ENCODE measurements at places on chromosomes 2 and 18. TPM values are rescaled to one million over a fixed set of nuclear protein-coding genes. Genes with fewer than 3 reads are reported as not detected.
A peak's percentile ranks its signal among the peaks of the same experiment; 100 is the strongest.

SF3B1 gene
- 309 TPM for total RNA-seq

TMEM37 gene
- 5.2 TPM for total RNA-seq

POTEC gene
- not detected for total RNA-seq

FAM117B gene
- 3.6 TPM for total RNA-seq

ASPRV1 gene
- total RNA-seq = 1.4 TPM

GKN1 gene
- total RNA-seq = 4.7 TPM

C2orf92 gene
- total RNA-seq = 1.8 TPM

TDRD15 gene
- total RNA-seq = not detected

CCBE1 gene
- total RNA-seq = 3.0 TPM

CKAP2L gene
- 0.50 TPM for total RNA-seq

C2orf80 gene
- total RNA-seq = not detected

CABYR gene
- 6.7 TPM for total RNA-seq

DNA sequence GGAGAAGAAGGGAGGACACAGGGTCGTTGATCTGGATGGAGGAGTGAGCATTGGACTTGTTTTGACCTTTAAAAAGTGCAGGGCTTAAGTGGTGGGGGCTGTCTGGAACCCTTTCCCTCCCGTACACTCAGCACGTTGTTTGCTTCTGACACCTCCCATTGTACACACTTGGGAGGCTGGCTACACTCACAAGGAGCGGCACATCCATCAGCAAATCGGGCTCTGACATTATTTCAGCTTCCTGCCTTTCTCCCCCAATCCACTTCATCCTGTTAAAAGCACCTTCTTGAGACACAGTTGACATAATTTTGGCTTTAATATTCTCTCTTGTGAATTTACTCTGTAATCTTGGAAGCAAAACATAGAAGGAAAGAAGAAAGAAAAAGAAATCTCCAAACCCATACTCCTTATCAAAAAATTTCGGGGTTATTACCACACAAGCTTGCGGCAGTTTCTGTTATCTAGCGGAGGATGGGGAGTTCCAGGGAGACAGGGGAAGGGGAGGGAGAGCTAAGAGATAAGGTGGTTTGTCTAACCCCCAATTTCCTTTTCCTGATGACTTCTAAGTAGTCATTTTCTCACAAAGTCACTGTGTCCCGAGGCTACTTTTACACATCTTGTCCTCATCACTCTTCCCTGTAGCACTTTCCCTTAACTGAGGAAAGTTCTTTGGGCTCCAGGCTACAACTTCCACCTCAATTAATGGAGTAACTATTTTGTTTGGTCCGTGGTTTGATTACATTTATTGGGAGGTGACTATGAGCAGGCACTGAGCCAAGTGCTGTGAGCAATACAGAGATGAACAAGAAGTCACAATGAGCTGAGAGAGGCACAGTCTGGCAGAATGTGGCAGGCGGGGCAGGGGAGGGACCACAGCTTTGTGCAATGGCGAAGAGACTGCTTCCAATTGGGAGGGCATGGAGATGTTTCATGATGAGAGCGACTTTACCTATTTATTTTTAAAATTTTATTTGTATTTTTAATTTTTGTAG, 240.1 kb upstream of the MEX3C start:
- ATAC-seq = no peak
- H3K4me3 ChIP-seq = no peak overlapping the region
- no peak overlapping the region for H3K27ac ChIP-seq
- peaks cover 6% of the 10 kb centered on the region for H3K27me3 ChIP-seq
- no peaks in the 10 kb centered on the region for H3K4me1 ChIP-seq

GRCh38 chr2:108560241-108560811, 26.1 kb downstream of the LIMS1 start:
- H3K27ac ChIP-seq = no peak overlapping the region
- H3K36me3 ChIP-seq = no peaks in the 10 kb centered on the region
- no peaks in the 10 kb centered on the region for H3K27me3 ChIP-seq
- H3K4me1 ChIP-seq = peaks cover 81% of the 10 kb centered on the region

DNA sequence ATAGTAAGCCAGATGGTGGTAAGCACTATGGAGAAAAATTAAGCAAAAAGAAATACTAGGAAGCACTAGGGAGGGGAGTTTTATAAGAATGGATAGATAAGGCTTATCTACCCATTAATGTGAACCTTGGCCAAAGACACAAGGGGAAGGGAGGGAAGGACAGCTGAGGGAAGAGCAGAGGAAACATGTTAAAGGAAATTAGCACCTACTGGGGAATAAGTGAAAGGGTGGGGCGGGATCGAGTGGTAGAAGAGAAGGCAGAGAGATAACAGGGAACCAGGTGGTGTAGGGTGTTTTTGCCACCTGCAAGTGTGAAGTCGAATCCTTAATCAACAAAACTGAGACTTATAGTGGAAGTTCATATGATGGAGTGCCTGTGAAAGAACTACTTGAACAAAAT, 1.7 kb downstream of the UNC80 start:
- peaks cover 65% of the 10 kb centered on the region for H3K27me3 ChIP-seq
- H3K4me3 ChIP-seq = no peak overlapping the region
- H3K36me3 ChIP-seq = no peaks in the 10 kb centered on the region
- no peak overlapping the region for H3K27ac ChIP-seq

DNA sequence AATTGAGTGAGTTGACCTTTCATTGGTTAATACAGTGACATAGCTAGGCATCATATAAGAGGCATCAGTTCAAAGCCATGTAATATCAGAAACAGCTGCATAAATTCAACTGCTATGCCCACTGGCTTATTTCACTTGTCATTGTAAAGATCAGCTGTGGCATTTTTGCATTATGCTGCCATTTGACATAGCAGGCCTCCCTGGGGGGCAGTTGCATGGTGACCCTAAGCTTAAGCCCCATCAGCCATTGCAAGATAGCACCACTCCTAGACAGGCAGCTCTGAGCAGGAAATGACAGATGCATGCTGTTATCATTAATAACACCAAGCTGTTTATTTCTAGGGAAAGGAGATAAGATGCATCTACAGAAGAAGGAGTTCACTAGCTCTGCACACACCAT, 233.4 kb upstream of the CNTNAP5 start:
- ATAC-seq = no peak
- H3K36me3 ChIP-seq = no peaks in the 10 kb centered on the region
- H3K4me1 ChIP-seq = no peaks in the 10 kb centered on the region
- no peak overlapping the region for H3K27ac ChIP-seq

DNA sequence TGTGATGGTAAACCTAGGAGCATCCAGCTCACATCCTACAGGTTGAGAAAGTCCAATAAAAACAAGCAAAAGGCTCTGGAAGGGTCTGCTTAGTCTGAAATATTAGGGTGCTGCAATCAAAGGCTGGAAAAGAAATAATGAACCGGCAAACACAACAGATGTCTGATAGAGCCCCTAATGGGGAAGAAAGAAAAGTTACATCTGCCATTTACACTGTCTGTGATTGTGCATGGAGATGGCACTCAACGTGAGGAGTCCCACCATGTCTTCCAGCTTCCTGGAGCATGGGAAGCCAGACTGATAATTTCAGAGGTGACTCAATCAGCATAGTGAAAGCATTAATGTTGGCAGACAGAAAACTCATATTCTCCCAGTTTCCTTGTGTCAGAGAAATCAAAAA, 307.8 kb downstream of the EPHA4 start:
- no peak for ATAC-seq
- H3K27me3 ChIP-seq = peaks cover 4% of the 10 kb centered on the region
- H3K4me1 ChIP-seq = no peaks in the 10 kb centered on the region
- no peak overlapping the region for H3K27ac ChIP-seq

DNA sequence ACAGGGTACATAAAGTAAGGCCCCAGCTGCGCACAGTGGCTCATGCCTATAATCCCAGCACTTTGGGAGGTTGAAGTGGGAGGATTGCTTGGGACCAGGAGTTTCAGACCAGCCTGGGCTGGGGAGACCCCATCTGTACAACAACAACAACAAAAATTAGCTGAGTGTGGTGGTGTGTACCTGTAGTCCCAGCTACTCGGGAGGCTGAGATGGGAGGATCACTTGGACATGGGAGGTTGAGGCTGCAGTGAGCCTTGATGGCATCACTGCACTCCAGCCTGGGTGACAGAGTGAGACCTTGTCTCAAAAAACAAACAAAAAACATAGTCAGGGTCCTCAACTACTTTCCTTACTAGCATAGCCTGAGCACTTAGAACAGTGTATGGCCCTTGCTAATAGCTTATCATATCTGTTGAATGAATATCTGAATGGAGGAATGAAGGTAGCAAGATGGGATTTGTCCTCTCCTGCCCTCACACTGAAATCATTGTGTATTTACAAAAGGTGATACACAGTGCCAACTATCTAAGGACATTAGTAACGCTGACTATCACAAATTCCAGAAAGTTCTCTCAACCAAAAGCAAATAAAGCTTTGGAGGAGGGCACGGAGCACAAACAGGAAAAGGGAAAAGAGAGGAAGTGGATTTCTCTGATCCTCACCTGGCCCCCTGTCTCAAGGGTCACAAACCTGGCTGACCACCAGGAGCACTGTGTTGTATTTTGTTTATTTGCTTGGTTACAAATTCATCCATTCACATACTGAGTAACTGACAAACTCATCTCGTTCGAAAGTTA, 38.1 kb downstream of the L3MBTL4 start:
- no peak overlapping the region for H3K27ac ChIP-seq
- H3K4me1 ChIP-seq = no peaks in the 10 kb centered on the region
- H3K27me3 ChIP-seq = no peaks in the 10 kb centered on the region
- ATAC-seq = no peak

- no peak for ATAC-seq
- no peaks in the 10 kb centered on the region for H3K4me1 ChIP-seq
- H3K4me3 ChIP-seq = no peak overlapping the region
- no peaks in the 10 kb centered on the region for H3K36me3 ChIP-seq
Observed at GRCh38 chr2:187493877-187494568, 46.0 kb upstream of the CALCRL start.

DNA sequence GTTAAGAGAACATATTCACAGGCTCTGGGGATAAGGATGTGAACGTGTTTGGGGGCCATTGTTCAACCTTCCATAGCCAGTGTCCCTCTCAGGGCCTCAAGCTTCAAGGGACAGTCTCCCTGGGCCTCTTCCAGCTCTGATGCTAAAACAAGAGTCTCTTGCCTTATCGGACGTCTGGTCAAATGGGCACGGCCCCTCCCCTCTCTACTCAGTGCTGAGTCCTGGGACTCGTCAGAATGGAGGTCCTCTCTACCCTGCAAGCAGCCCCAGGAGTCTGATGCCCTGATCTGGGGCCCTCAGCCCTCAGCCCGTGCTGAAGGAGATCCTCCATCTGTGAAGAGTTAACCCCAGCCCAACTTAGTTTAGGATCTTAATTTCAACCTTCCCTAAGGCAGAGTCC, 198.2 kb downstream of the ZFP36L2 start:
- no peak overlapping the region for H3K27ac ChIP-seq
- H3K36me3 ChIP-seq = no peaks in the 10 kb centered on the region
- H3K27me3 ChIP-seq = no peaks in the 10 kb centered on the region

GRCh38 chr2:66134138-66134701, 300.7 kb upstream of the MEIS1 start:
- no peaks in the 10 kb centered on the region for H3K27me3 ChIP-seq
- no peaks in the 10 kb centered on the region for H3K4me1 ChIP-seq
- no peak overlapping the region for H3K4me3 ChIP-seq
- no peaks in the 10 kb centered on the region for H3K36me3 ChIP-seq

DNA sequence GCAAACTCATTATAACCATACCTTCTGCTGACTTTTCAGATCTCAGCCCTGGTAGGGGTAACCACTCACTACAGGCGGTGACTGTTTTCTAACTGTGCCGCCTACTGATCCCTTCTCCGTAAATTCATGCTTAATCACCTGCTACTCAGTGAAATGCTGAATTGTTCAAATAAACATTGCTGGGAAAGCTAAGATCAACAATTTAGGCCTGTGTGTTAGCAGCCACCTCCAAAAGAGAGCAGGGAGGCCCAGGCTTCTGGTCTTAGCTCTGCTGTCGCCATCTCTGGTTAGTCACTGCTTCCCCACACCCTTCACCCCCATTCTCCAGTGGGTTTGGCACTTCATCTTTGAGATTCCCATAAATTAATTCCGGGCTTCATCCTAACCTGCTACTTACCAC, 21.8 kb upstream of the NT5C1B start:
- H3K27ac ChIP-seq = peak overlapping the region; percentile 59
- H3K4me3 ChIP-seq = no peak overlapping the region
- no peaks in the 10 kb centered on the region for H3K36me3 ChIP-seq
- H3K27me3 ChIP-seq = no peaks in the 10 kb centered on the region
- no peak for ATAC-seq
- H3K4me1 ChIP-seq = peaks cover 41% of the 10 kb centered on the region

DNA sequence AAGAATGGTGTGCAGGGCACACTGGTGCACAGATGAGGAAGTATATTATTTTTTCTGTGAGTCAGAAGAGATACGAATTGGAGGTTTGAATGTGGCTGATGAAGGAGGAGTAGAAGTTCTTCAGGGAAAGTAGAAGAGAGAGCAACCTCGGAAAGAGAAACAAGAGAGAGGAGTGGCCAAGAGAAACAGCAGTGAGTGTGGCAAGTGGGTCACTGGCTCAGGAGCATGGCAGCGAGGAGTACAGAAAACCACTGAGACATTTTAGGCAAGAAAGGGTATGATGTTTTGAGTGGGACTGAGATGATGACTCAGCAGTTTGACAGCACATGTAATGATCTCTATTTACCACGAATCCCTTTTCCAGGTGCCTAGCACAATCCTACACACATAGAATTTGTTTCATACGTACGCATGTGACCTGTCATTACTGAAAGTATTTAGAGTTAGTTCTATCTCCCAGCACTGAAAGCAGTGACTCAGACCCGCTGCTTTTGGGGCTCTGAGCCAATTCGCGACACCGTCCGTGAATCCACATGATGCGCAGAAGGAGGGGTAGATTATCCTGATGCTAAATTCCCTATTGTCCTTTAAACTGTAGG, 915.4 kb downstream of the DCDC2C start:
- no peak overlapping the region for H3K4me3 ChIP-seq
- no peaks in the 10 kb centered on the region for H3K27me3 ChIP-seq
- no peaks in the 10 kb centered on the region for H3K4me1 ChIP-seq

DNA sequence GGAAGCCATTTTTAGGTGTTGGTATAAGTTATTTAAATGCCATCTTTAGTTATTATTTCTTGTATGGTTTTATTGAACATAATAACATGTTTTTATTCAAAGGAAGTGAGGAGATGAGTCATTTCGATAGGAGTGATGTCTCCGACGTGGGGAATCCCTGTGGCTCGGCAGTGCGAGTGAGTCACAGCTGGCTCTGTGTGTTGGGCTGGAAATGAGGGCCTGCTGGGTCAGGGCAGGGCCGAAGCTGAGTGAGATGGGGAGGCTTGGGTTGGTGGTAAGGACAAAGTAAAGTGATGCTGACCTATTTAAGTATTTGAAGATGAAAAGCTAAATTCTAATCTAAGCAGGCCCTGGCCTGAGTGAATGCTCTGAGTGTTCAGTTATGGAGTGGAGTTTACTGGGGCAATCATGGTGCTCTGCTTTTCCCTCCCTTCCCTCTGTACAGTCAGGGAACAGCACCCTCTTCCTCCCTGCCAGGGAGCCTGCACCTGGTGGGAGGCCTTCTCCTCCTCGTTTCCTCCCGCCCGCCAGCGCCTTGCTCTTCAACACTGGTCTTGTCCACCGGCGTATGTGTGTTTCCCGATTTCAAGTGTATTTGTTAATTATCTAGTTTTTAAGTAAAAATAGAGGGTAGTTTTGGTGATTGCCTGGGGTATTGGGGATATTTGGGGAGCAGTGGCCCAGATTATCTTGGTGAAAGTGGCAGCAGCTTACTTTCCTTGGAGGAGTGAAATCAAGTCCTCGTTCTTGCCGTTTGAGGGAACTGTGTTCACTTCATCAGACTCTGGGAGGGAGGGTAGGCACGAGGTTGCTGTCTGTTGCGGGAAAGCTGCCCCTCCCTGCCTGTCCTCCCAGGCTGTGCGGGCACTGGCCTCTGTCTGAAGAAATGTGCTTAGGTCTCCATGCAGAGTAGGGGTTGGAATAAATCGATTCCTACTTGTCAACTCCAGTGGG, 157.0 kb downstream of the LDLRAD4 start:
- peaks cover 27% of the 10 kb centered on the region for H3K4me1 ChIP-seq
- peak; percentile 93 for ATAC-seq

- ATAC-seq = no peak
- no peaks in the 10 kb centered on the region for H3K4me1 ChIP-seq
- no peak overlapping the region for H3K4me3 ChIP-seq
- H3K27ac ChIP-seq = no peak overlapping the region
- no peaks in the 10 kb centered on the region for H3K36me3 ChIP-seq
Observed at GRCh38 chr2:233011702-233012131, 1.3 kb downstream of the NGEF start.

All from gastroesophageal sphincter (tissue), 4 donors.